Common myeloid progenitor, CD34-positive (primary cell): ENCODE measurements at places on chromosomes 11 and 22.

DNA sequence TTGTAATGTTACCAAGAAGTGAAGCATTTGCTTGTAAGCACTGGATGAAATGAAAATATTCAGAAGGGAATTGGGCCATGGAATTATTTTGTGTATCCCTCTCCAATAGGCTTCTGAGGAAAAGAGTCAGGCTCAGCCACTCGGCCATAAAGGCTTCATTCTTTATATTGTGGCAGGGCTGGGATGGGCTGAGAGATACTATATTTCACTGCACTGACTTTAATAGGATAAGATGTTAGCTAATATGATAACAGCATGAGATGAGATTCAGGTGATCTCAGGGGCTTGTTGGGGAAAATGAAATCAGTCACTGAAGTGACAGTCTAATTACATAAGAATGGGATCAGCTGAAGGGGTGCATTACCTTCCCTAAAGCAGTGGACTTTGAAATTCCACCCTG, 7.3 kb upstream of the TRIM44 start:
- no peak for DNase-seq

GRCh38 chr11:33478111-33478573, 221.0 kb downstream of the HIPK3 start:
- no peak for DNase-seq

GRCh38 chr11:61055776-61056175, 46.5 kb upstream of the CD5 start:
- no peak for DNase-seq

GRCh38 chr11:70540196-70540595, 141.9 kb downstream of the CTTN start:
- no peak for DNase-seq

GRCh38 chr11:64415286-64415685, 56.3 kb downstream of the RPS6KA4 start:
- no peak for DNase-seq
